ENCODE measurements at places on chromosomes 2 and 18. TPM values are rescaled to one million over a fixed set of nuclear protein-coding genes. Genes with fewer than 3 reads are reported as not detected.

Gene CYP26B1
- total RNA-seq: 2.5 TPM

Gene TUBA4B
- not detected for total RNA-seq

Gene SCYGR4
- not detected for total RNA-seq

Gene RNU2-63P
- 275 TPM for total RNA-seq

All from subcutaneous preadipocyte (primary cell).